ENCODE measurements at places on chromosomes 13 and 19.

- no peak for DNase-seq
Measured at GRCh38 chr13:68850160-68850559, 1257.5 kb upstream of the ATXN8OS start.

DNA sequence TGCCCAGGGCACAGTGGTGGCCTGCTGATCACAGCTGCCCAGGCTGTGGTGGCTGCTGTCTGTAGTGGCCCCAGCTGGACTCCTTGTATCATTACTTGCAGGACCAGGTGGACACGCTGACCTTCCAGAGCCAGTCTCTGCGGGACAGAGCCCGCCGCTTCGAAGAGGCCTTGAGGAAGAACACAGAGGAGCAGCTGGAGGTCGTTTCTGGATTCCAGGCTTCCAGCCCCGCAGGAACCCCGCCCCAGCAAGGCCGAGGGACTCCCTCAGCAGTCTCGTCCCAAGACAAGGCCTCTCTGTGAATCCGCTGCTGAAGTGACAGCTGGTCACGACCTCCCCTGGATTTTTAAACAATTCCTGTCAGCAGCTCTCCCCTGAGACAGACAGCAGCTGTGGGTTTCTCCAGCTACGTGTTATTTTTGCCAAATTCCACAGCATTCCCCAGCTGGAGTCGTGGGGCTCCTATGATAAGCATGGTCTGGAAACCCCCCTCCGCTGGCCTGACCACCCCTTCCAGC is 98.3 kb downstream of the SLC7A1 start:
- DNase-seq = no peak

- no peak for DNase-seq
Measured at GRCh38 chr19:45187421-45188100, 9.0 kb downstream of the BLOC1S3 start.

- DNase-seq = peak; percentile 81
Measured at GRCh38 chr19:18478545-18479311, 40.8 kb upstream of the ISYNA1 start.

- no peak for DNase-seq
Measured at GRCh38 chr19:37593996-37594303, 642 bp downstream of the ZNF571 start.

DNA sequence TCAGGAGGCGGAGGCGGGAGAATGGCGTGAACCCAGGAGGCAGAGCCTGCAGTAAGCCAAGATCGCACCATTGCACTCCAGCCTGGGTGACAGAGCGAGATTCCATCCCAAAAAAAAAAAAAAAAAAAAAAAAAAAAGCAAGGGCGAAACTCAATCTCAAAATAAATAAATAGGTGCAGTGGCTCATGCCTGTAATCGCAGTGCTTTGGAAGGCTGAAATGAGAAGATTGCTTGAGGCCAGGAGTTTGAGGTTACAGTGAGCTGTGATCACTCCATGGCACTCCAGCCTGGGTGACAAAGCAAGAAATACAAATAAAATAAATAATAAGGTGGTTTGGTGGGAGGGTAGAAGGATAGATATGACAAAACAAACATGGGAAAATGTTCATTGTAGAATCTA is 39.0 kb upstream of the CYP2S1 start:
- DNase-seq = no peak

- DNase-seq = no peak
Measured at GRCh38 chr13:55230570-55230908, 1910.2 kb upstream of the PRR20A start.

GRCh38 chr13:95603887-95604555 is 40.5 kb downstream of the DZIP1 start:
- DNase-seq = no peak

GRCh38 chr19:23436318-23436717 is 41.0 kb upstream of the ZNF91 start:
- no peak for DNase-seq

DNA sequence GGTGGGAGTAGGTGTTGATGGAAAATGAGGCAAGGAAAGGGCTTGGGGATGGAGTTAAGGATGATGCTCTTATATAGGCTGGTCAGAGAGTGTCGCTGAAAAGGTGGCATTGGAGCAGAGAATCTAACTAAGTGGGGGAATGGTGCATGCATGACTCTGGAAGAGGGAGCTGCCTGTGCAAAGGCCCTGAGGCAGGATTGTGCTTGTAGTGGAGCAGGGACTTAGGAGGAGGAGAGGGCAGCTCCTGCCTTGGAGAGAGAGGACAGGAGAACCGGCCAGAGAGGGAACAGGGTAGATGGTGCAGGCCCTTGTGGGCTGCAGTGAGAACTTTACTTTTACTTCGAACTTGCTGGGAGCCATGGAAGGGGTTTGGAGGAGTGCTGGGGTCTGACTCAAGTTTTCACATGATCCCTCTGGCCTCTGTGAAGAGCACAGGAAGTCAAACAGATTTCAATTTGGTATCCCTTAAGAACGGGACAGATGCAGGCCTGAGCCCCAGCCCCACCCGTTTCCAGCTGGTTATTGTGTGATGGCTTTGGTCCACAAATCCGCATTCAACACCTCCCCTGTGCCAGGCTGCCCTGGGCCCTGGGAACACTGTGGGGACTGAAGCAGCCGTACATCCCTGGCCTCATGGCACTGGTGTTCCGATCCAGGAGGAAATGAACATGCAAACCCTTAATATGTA is 7.0 kb downstream of the AP2A1 start:
- DNase-seq = no peak

DNA sequence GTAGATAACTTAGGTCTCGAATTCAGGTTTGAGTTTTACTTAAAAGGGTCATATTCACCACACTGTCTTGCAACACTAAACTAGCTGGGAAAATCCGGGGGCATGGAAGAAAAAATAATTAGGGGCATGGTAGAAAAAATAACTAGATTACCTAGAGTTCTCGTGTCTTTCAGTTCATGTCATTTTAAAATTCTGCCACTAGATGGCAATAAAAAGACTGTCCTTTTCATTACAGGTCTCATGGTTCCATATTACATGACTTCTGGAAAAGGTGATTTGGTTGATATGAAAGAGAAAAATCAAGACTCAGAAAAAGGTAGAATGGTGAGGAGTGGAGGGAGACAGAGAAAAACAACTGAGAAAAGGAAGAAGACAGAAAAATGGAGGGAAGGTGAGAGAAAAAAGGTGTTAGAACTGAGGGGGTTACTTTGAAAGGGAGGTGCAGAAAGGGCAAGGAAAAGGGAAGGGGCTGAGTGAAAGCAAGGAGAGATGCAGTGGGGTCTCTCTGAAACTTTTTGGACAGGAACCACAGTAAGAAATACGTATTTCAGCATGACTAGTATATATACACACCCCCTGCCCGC is 299.0 kb downstream of the KLF12 start:
- peak; percentile 14 for DNase-seq

- no peak for DNase-seq
Measured at GRCh38 chr19:10384580-10384979, 4.2 kb upstream of the TYK2 start.

DNA sequence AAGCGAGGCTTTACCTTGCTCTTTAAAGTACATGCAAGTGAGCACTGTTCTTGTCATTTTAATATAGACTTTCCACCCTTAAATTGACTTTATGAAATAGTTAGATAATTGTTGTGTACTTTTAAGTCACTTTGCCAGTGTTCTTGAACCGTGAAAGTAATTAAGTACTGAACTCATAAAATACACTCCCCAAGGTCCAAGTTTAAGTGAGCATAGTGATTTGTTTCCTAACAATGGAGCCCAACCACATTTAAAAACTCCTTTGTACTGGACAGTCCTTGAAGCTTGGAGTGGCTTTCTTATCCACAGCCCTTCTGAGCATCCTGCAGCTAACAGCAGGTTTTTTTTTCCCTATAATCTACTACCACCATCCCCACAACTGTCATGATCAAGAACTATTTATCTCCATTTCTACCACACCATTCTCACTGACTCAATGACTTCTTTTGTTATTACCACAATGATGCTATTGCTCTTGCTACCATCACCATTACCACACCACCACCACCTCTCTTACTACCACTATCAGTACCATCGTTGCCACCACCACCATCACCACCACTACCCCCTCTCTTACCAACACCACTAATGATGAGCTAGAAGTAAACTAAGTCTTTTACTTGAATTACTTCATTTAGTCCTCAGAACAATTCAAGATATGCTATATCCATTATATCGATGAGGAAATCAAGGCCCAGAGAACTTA is 452.6 kb downstream of the DIAPH3 start:
- DNase-seq = no peak

GRCh38 chr19:48253999-48254398 is 1.7 kb downstream of the CARD8 start:
- DNase-seq = no peak

DNA sequence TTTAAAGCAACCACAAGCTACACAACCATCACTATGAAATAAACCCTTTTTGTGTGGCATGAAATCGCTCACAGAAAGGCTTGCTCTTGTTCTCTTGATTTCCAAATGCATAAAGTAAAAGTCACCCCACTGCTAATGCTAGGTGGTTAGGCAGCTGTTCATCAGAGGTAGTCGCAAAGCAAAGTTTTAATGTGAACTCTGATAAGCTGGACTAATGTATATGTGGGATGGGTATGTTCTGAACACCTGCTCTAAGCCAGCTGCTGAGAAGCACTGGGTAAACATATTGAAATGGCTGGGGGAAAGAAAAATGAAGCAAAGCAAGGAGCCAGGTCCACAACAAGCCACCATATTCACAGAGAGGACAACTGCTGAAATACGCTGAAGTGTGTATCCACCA is 142.3 kb downstream of the KLF12 start:
- no peak for DNase-seq

- no peak for DNase-seq
Measured at GRCh38 chr19:52946322-52947310, 16.1 kb downstream of the ZNF816 start.

DNA sequence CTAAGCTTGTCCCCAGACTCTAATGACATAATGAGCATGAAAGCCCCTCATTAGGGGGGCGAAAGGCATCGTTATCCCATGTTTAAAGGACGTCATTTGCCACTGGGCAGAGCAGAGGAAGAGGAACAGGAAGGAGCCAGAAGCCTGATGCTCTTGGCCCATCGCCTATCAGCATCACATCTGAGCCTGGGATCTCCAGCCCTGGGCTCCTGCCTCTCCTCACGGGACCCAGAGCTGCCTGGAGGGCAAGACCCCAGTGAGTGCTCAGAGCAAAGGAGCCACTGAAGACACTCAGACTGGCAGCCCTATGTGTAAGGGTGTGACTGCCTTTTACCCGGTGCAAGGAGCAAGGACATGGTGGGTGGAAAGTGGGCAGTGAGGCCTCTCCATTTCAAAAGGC is 115.0 kb upstream of the ZNF507 start:
- no peak for DNase-seq

DNA sequence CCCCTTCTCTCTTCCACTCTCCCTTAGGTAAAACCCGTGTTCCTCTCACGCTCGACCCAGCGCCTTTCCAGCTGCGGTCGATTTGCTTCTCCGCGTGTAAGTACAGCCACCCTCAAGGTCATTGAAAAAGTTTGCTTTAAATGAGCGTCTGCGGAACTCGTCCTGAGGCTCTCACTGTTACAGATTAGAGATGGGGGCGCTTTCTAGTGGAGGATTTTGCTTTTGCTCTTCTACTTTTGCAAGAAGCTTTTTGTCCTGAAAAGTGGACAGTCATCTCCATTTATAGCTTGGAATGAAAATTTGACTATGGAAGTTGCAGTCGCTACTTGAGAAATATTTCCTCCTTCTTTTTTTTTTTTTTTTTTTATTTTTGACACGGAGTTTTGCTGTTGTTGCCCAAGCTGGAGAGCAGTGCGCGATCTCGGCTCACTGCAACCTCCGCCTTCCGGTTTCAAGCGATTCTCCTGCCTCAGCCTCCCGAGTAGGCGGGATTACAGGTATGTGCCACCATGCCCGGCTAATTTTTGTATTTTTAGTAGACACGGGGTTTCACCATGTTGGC is 595 bp upstream of the RAB20 start:
- DNase-seq = no peak

- DNase-seq = no peak
Measured at GRCh38 chr19:947090-947706, 21.4 kb downstream of the ARID3A start.

DNA sequence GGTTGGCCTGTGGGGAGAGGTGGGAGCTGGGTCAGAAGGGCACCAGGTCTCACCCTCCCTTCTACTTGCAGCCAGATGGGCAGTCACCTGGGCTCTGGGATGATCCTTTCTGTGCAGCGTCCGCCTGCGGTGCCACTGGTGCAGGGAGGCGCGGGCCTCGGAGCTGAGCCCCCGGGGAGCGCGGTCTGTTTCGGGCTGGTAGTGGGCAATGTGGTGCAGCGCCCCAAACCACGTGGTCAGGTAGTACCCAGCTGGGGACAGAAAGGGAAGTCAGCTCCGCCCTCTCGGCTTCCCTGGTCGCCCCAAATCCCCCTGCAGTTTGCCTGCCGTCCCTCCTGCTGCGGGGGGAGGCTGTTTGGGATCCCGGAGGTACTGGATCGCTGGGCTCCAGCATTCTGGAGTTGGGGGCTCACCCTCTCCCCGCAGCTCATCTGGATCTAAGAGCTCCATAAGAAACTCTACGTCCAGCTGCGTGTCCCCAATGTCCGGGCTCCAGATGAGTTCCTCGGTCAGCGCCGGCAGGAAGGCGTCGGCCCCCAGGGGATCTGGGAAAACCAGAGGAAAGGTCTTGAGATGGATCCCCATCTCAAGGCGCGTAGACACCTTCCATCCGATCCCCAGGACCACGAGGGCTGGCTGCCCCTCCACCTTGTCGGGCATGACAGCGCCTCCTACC is 8.8 kb downstream of the RINL start:
- no peak for DNase-seq

- DNase-seq = no peak
Measured at GRCh38 chr13:43309311-43309710, 285.9 kb downstream of the DNAJC15 start.

DNA sequence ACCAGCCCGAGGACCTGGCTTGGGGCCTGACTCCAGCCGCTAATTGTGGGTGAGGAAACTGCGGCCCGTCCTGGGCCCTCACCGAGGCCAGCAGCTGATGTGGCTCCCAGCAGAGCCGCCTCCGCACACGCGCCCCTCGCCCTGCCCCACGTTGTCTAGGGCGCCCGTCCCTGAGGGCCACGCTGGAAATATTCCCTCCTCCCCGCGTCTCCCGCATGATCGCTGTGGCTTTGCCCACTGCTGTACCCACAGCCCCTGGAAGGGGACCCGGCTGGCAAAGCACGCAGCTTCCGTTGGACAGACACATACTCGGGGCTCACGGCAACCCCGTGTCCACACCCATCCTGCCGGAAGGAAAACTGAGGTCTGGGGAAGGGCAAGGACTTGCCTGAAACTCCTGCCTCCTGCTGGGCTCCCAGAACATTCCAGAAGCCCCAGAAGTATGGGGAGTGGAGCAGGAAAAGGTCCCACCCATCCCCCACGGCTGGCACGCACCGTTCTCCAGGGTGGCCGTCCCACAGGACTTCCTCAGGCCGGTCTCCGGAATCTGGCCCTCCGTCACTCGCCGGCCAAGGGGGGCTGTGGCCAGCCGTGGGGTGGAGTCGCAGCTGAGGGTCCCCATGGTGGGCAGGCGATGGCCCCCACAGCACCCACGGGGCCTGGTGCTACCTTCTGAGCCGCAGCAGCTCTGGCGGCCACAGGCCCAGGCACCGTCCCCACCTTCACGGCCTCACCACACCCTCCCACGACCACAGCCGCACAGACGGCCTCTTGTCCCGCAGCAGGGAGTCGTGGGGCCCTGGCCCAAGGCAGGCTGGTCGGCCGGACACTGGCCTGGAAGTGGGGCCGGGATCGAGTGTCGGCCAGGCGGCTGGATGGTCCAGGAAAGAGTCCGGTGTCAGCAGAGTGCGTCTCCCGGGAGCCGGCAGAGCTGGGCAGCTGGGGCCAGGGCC is 13.6 kb upstream of the SHC2 start:
- DNase-seq = no peak

GRCh38 chr19:16315825-16316505 is 8.7 kb upstream of the KLF2 start:
- DNase-seq = peak; percentile 93

GRCh38 chr13:39895254-39895653 is 239.8 kb downstream of the COG6 start:
- no peak for DNase-seq

GRCh38 chr13:100549316-100549715 is 39.3 kb downstream of the GGACT start:
- DNase-seq = no peak

All from HS-5 (cell line).